Neuronal stem cell (in vitro differentiated cells): ENCODE measurements at places on chromosomes 7 and 10.

DNA sequence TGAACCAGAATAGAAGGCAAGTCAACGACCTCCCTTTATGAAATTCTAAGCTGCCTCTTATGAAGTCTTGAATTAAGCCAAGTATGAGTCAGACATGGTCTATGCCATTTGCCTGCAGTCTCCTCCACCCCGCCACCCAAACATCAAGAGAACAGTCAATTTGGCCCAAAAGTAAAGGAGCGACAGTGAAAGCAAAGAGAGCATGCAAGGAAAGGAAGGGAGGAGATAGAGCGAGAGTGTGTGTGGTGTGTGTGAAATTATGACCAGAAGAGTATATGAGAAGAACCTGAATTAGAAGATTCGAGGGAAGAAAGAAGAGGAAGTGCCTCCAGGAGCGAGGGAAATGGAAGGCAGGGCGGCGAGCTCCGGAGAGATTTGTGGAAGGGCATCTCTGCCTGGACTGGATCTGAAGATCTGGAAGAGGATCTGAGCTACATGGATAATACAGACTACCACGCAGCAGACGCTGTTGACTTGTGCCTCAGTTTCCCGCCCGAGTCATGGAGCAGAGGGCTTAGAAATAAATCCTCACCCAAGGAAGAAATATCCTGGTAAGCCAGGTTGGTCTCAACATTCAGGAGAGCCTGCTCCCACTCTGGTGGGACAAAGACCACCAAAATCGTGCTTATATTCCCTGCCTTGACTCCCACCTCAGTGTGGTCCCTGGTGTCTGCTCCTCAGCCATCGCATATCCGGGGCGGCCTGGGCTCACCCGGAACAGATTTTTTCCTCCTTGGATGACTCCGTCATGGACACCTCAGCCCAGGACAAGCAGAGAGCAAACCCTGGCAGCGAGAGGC lies 459 bp downstream of the ZDHHC6 start:
- no peak for DNase-seq

- no peak for DNase-seq
These were observed 35.8 kb downstream of the MINDY3 start for GRCh38 chr10:15824498-15824897.

GRCh38 chr7:116182023-116182422 lies 28.3 kb upstream of the TES start:
- no peak for DNase-seq

DNA sequence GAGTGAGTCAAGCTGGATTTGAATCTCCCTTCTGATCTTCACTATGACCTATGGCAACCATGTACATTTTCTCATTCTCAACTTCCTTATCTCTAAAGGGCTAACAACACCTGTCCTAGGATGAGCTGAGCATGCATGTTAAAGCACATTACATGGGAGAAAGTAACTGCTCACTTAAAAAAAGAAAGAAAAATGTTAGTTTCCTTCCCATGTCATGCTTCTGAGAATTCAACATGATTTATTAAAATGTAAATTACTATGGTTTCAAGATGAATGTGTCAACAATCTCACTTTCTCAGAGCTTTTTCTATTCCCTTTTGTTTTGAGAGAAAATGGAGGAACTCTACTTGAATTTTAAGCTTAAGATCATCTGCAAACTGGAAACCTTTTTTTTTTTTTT lies 295.3 kb downstream of the SKIDA1 start:
- no peak for DNase-seq

DNA sequence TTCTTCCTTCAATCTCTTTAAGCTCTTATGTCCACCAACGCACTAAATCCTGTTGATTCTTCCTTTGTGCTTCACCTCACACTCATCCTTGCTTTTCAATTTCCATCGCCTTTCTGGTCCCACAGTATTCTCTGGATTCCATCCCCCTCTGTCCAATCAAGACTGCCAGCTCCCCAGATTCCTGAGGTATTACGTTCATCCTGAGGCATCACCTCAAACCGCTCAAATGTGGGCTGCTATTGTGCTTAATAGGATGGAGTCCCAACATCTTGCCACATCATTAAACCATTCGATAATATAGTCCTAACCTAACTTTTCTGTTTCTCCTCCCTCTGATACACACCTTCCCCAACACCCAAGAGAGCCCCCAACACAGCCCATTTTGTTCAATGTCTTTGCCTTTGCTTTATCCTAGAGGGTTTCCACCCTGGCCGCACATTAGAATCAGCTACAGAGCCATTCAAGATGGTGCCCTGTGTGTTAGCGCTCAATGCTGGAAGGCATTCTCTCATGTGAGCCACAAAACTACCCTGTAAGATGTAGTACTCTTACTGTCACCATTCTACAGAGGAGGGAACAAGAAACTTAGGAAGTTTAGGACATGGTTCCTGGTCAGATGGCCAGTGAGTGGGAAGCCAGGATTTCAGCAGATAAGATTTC lies 79.5 kb upstream of the LEP start:
- no peak for DNase-seq

GRCh38 chr10:119896061-119896655 lies 3.6 kb downstream of the SEC23IP start:
- no peak for DNase-seq

GRCh38 chr10:11930312-11930978 lies 107.3 kb downstream of the PROSER2 start:
- no peak for DNase-seq

DNA sequence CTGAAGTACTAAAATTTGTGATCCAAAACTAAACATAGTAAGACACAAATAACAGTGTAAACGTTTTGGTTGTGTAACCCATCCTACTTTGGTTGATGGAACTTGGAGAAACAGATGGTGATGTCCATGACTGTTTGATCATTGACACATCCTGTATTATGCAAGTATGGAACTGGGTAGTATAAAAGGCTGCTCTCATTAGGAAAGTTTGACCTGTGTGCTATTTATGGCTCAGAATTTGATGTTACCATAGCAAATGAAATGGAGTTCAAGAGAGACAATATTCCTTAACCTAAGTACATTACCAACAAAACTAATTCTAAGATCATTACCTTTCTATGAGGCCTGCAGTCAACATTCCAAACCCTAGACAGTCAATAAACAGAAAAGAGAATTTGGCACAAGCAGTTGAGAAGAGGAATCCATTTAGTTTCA lies 39.9 kb downstream of the DKK1 start:
- no peak for DNase-seq

DNA sequence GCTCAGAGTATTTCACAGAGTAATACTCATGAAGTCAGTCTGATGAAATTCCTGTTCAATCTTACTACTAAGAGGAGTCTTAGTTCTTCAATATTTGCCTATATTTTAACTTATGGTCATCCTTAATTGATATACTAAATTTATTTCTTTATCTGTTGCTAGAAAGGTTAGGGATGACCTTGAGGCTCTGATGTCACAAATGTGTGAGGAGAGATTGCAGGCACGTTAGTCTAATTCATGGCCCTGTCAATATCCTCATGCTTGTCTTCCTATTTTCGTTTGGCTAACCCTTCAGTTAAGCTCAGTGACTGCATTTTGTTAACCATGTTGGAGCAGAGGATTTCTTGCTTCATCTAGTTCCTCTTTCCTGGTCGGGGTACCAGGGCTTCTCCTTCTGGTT lies 704.7 kb upstream of the COBL start:
- no peak for DNase-seq

DNA sequence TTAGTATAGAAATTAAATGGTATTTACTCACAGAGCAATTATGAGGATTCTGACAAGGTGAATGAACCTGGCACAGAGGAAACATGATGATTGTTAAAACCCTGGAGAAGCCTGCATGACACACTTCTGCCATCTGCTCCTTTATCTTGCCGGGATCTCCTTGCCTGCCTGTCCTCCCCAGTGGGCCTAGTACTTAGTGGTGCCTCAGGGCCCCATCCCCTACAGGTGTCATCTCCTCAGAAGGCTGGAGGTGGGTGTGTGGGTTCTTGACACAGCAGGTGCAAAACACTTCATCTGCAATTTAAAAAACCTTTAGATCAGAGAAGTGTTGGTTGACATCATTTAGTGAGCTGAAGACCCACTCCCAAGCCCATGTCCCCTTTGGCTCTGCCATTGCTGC lies 261.2 kb downstream of the ADRA2A start:
- DNase-seq = no peak

DNA sequence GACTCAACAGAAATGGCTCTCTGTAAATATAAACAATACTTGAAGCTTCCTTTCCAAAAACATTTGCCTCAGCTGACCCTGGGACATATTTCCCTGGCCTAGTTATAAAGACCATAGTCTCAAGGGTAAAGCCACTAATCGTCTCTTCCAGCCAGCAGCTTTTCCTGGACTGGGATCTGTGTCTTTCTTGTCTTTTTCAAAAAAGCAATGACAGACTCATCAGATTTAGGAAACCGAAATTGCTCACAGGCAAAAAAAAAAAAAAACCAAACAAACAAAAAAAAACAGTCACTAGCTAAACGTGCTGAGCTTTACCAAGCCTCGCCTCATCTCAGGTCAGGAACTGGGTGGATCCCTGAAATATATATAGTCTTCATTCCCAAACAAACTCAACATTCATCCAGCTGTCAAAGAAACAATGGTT lies 23.5 kb downstream of the STN1 start:
- DNase-seq = no peak

DNA sequence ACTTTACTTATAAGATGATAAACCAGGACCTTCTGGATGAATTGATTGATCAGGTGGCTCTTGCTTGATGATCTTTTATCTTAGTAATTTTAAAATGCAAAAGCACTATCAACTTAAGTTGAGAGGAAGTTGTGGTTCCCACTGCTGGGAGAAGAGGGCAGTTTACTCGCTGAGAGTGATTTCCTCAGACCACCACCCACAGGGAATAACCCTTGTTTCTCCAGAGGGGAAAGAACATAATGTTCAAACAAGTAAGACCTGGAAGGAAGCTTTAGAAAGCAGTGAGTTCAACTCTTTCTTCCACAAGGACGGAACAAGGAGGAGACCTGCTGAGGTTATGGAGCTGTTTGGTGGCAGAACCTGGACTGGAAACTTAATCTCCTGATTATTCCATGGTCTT lies 138.7 kb downstream of the FAM204A start:
- DNase-seq = no peak

GRCh38 chr10:131013281-131013912 lies 298.1 kb downstream of the TCERG1L start:
- no peak for DNase-seq

DNA sequence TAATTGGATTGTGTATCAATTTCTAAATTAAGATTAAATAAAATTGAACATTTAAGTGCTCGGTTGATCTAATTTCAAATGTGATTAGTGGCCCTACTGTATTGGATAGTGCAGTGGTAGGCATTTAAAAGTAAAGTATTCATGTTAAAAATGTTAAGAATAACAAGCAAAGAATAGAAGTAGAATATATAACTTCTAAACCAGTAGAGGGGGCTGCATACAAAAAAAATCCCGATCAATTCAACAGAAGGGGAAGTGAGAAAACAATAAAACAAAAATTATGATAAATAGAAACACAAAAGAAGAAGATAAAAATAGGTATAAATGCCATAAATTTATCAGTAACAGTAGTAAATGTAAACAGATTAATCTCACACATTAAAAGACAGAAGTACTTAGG lies 24.9 kb upstream of the WDFY4 start:
- DNase-seq = no peak

DNA sequence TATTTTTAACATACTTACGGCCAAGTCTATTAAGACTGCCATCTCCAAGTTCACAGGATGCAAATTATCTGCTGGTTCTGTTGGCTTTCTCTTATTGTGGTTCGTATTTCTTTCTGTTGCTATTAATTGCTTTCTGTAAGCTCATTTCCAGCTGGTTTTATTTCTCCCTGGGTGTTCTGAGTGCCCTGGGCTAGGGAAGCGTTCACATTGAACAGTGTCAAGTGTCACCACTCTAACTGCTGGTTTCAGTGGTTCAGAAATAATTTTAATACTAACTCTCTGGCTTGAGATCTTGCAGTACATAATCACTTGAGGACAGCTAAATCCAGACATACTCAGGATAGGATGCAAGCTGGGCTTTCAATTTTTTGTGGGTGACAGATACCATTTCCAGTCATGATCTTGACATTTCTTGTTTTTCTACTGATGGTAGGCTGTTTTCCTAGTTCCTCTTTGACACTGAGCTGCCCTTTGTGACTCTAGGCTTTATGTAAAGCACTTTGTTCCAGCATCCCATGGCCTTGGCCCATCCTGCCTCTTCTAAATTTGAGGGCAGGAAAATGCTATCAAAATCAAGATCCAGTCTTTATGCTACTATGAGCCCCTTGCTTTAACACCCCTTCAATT lies 117.6 kb downstream of the SNX13 start:
- no peak for DNase-seq

DNA sequence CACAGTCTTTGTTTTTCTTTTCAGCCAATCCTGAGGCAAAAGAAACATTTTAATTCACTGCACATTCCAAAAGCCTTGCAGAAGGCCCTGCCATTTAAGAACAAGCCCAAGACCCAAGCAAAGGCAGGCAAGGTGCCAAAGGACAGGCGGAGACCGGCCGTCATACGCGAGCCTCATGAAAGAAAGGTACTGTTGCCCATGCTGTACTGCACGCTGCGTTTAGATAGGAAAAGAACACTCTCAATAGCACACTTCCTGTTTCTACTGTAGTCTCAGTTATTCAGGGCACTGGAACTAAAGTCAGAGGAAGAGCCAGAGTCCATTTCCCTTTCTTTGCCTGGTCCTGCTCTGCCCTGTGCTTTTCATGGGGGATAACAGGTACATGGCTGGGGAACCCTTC lies 47.6 kb downstream of the BMS1 start:
- DNase-seq = no peak

DNA sequence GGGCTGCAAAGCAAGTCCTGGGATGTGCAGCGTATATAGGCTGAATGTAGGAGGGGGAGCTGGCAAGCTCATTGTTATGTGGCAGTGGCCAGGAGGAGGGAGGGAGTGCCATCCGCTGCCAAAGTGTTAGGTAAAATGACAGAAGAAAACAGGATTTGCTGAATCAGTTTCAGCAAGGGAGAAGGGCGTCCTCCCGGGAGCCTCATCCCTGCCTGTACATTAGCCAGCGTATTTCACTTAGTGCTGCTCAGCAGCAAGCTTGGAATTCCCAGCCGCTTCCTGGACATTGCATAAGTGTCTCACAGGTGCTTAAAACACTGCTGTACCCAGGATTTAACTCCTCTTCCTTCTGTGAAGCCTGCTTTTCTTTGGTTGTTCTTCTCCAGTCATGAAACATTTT lies 2.5 kb downstream of the NIPSNAP2 start:
- no peak for DNase-seq

DNA sequence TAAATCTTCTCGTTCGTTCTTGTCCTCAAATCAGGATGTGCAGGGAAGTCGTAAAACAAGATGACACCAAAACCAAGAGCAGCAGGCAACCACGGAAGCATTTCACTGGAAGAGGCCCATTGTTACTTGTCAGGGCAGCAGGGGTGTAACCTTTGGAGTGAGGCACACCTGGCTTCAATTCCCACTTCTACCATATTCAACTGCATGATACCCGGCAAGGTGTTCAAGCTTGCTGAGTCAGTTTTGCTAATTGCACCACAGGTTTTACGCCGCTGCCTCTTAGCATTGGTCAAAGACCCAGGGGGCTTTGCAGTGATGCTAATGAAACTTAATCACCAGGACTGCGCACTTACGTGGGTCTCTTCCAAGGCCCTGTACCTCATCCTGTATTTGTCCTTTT lies 50.0 kb upstream of the PTER start:
- DNase-seq = no peak

- no peak for DNase-seq
These were observed 344.2 kb upstream of the MGMT start for GRCh38 chr10:129122846-129123245.

- no peak for DNase-seq
These were observed 869 bp upstream of the TBX20 start for GRCh38 chr7:35254496-35255442.

GRCh38 chr7:25775570-25775969 lies 376.4 kb upstream of the NFE2L3 start:
- no peak for DNase-seq
